ENCODE measurements at places on chromosomes 7 and 10. TPM values are rescaled to one million over a fixed set of nuclear protein-coding genes. Genes with fewer than 3 reads are reported as not detected.

KAZALD1 gene
- 0.40 TPM for total RNA-seq

HOXA6 gene
- total RNA-seq: 6.5 TPM

CDC14C gene
- total RNA-seq: not detected

COL26A1 gene
- not detected for total RNA-seq

IFIT1B gene
- not detected for total RNA-seq

MKI67 gene
- 44.1 TPM for total RNA-seq

GPC2 gene
- 0.89 TPM for total RNA-seq

LGI1 gene
- total RNA-seq: not detected

GNAT3 gene
- total RNA-seq: not detected

ERVW-1 gene
- total RNA-seq: not detected

CFAP69 gene
- 0.27 TPM for total RNA-seq

KLHDC10 gene
- 12.9 TPM for total RNA-seq

VAX1 gene
- not detected for total RNA-seq

CCDC3 gene
- 2.4 TPM for total RNA-seq

LIPM gene
- total RNA-seq: not detected

ITGB8 gene
- total RNA-seq: 0.34 TPM

RASA4B gene
- 4.6 TPM for total RNA-seq

CALHM1 gene
- total RNA-seq: not detected

Data from mammary microvascular endothelial cell (primary cell).